Stimulated activated CD4-positive, alpha-beta T cell treated with anti-CD3 and anti-CD28 coated beads, Interleukin-12 subunit alpha, Interleukin-12 subunit beta, amount 100 ng/mL, for 4 hours (primary cell): ENCODE measurements at places on chromosomes 4 and X.

- DNase-seq, result no peak
Measured at GRCh38 chr4:59920416-59920815, 1279.7 kb upstream of the ADGRL3 start.

DNA sequence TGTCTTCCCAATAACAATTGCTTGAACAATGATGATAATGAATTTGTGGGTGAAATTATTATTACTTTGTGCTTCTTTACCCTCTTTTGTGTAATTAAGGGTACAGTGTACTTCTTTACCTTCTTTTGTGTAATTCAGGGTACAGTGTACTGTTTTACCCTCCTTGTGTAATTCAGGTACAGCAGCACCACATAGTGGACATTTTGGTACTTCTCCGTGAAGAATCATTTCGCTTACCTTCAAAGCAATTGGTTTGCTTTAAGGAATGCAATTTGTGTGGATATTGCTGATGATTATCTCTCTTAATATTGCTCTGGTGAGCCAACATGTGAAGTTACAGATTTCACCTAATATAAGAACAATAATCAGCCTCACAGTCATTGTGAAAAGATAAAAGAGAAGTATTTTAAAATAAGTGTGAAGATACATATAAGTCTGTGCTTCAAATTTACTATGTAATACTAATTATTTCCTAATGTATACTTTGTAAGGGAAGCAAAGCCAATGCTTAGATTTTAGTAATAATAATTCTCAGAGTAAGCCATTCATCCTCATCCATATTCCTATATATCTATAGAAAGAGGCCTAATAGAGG lies 27.2 kb upstream of the SEC24B start:
- DNase-seq, result no peak

GRCh38 chr4:170011921-170012628 lies 14.1 kb downstream of the MFAP3L start:
- DNase-seq, result no peak

DNA sequence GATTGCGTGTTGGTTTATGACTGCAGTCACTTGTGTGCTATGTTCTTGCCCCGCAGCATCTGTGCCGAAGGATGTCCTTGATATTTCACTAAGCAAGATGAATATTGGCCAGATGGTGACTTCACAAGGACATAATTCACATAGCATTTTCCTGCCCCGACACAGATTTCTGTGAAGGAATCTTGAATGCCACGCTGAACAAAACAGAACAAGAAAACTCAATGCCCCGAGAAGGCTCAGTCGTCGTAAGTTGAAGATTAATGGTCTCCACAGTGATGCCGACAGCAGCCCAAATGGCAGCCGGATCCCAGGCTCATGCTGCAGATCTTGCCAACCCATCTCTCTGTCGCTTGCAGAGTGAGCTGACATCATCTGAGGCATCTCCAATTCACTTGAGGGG lies 145.9 kb downstream of the CPEB2 start:
- no peak for DNase-seq

DNA sequence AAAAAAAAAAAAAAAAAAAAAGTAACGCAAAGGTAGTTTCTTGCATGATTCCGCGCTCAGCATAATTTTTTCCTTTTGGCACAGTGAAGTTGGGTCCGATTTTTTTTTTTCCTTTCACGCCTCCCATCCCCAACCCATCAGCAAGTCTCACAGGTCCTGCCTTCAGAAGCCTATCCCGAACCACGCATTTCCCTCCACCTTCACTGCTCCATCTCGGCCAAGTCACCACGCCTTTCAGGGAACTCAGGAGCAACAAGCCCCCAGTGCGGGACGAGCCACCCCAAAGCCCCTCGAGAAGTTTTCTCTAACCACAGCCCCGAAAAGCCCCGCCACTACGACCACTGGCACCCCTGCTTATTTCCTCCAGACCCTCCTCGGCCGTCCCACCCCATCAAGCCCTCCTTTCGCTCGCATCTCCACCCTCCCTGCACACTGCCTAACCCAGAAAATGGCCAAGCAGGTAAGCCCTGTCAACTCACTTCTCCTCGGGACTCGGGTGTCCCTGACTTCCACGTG lies 1.0 kb downstream of the SLBP start:
- DNase-seq, result no peak

DNA sequence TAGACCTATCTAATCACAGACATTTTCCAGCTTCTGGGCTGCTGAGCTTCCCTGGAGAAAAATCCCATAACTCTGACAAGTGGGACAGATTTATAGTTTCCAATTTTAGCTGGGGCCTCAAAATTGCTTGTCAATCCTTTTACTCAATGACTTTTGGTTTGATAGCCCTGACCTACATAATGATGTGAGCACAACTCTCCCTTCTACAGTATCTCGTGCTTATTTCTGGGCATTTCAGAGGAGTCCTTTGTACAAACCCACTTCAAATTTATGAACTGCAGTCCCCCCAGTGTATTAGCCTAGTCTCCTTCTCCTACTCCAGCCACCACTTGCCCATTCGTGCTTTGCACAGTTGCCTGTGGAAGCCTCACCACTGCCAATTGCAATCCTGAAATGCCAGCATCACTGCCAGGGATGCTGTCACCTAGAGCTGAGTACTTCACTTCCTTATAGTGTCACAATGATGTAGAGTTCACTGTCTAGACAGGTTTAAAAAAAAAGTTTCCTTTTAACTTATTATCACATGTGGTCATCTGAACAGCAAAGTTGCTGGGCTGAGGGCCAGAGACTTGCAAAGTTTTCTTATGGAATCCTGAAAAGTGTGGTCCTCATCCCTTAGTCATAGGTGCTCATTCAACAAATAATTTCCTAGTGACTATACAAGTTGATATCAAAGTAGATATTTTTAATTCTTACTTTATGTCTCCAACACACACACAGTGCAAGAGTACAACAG lies 21.2 kb downstream of the TRAM1L1 start:
- no peak for DNase-seq

- no peak for DNase-seq
Measured at GRCh38 chrX:80576806-80577533, 156.7 kb downstream of the TENT5D start.
